COLO829 (cell line): ENCODE measurements at places on chromosomes 16 and 17.

- no peak for DNase-seq
Observed at GRCh38 chr17:12643822-12644221, 21.9 kb upstream of the MYOCD start.

- no peak for DNase-seq
Observed at GRCh38 chr16:72312828-72313227, 140.9 kb upstream of the PMFBP1 start.

GRCh38 chr17:75684249-75684648 lies 17.1 kb downstream of the SAP30BP start:
- DNase-seq, result no peak

DNA sequence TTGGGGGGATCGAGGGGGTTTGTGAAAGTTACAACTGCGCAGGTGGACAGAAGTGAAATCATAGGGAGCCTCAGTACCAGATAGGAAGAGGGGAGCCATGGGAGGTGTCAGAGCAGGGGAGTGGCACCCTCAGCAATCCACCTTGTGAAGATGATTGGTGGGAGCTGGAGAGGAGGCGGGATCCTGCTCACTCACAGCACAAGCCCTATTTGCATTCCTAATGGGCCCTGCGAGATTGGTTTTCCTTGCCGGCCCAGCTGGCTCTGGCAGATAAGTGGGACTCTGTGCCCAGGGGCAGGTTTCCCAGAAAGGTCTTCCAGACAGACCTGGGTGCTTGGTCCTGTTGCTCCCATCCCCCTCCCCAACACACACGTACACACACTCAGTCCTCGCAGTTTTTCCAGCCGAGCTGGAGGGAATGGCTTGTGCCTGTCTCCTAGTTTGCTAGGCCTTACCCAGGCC lies 9.4 kb downstream of the WNT3 start:
- DNase-seq, result no peak

DNA sequence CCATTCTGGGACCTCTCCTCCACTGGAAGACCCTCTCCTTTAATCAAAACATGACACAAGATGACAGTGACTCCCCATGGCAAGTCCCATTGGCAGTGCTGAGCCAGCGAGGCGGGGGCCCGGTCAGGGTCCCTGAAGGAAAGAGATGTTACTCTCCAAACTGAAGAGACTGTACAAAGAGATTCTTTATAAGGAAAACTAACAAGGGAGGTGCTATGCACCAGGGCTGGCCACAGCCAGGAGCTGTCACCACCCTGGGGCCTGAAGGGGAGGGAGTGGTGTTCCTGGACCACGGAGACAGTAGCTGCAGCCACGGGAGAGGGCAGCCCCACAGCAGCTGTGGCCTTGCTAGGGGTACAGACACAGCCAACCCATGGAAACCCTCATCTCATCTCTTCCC lies 123.1 kb downstream of the XYLT1 start:
- DNase-seq, result no peak

DNA sequence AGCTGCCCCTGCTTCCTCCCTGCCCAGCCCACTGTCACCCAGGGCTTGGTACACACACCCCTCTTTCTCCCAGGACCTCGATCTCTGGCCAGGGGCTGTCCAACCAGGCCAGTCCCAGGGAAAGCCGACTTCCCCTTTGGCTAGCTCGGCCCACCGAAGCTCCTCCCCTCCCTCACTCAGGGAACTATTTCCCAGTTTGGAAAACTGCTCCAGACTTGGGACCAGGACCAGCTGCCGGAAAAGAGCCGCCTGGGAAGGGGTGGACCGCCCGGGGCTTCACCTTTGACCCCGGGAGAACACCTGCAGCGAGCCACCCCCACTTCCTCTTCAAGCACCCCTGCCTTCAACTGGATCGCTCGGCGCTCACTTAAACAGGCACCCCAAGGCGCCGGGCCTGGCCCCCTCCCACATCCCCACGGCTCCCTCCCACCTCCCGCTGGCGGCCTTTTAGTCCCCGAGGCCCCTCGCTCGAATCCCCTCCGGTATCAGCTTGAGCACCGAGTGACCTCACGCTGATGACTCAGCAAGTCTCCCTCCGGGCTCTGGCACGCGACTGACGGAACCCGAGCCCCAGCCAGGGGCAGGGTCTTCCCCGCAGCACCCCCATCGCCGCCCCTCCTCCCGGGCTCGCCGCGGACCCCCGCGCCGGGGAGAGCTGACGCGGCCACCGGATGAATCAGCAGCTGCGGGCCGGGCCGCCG lies 934 bp downstream of the MAFG start:
- DNase-seq, result peak; percentile 43

GRCh38 chr17:49861150-49861884 lies 13.4 kb upstream of the TAC4 start:
- peak; percentile 38 for DNase-seq

GRCh38 chr17:74008196-74008595 lies 195.3 kb upstream of the RPL38 start:
- peak; percentile 27 for DNase-seq

DNA sequence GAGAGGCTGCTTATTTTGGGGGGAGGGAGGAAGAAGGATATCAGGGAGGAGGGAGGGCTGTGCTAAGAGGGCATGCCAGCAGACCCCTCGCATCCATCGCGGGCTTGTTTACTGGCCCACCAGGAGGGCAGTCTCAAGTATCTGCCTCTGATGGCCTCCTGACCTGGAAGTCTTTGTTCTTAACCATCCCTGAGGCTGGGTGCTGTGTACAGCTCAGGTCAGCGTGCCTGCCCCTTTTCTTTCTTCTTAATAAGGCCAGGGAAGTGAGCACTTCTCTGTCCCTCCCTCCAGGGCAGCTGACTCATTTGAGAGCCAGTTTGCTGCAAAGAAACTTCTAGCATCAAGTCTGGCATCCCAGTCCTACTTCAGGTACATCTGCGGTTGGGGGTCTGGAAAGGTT lies 157.0 kb downstream of the CCDC182 start:
- DNase-seq, result no peak

- DNase-seq, result no peak
Observed at GRCh38 chr17:49624896-49625295, 49.2 kb downstream of the NXPH3 start.

DNA sequence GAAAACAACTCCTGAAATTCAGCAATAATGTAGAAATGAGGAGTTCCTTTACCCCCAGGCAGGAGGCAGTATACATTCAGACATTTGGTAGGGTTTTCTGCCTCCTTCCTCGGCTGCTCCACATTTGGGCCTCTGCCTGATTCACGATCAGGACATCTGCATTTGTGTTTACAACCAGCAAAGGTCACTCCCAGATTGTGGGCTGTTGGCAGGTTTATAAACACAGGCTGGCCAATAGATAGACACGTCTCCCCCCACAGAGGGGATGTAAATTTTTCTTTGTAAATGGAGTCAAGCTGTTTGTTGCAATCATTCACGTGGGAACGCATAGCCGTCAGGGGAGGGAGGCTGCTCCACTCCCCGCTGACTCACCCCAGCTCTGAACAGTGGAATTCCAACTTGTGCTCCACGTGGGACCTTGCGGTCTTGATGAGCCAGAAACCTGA lies 252.1 kb upstream of the N4BP1 start:
- DNase-seq, result no peak

DNA sequence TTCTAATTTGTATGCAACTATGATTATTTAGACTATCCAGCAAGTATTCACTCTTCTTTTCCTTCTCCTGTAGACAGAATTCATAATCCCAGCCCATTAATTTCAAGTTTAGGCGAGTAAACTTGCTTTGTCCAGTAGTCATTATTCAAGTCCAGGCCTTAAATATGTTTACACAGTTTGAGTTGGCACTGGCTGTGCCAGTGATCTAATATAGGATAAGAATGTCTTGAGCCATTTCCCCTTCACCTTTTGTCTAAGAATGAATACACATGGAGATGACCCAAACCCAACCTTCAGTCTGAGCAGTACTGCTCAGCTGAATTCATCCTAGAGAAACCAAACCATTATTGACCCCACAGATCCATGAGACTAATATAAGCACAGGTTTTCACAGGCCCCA lies 930.4 kb upstream of the CDH8 start:
- no peak for DNase-seq

DNA sequence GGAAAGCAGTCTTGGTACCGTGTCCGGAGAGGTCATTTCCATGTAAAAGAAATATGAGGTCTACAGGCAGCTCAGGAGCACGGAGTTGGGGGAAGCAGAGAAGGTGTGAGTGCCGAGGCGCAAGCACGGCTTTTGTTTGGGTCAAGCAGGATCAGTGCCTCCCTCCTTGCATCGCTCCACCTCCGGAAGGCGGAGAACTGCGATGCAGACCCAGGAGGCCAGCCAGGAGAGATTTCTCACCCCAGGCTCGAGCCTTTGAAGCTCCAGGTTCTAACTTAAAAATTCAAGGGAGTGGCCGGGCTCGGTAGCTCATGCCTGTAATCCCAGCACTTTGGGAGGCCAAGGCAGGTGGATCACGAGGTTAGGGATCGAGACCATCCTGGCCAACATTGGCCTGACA lies 25.0 kb downstream of the NAA60 start:
- DNase-seq, result no peak

DNA sequence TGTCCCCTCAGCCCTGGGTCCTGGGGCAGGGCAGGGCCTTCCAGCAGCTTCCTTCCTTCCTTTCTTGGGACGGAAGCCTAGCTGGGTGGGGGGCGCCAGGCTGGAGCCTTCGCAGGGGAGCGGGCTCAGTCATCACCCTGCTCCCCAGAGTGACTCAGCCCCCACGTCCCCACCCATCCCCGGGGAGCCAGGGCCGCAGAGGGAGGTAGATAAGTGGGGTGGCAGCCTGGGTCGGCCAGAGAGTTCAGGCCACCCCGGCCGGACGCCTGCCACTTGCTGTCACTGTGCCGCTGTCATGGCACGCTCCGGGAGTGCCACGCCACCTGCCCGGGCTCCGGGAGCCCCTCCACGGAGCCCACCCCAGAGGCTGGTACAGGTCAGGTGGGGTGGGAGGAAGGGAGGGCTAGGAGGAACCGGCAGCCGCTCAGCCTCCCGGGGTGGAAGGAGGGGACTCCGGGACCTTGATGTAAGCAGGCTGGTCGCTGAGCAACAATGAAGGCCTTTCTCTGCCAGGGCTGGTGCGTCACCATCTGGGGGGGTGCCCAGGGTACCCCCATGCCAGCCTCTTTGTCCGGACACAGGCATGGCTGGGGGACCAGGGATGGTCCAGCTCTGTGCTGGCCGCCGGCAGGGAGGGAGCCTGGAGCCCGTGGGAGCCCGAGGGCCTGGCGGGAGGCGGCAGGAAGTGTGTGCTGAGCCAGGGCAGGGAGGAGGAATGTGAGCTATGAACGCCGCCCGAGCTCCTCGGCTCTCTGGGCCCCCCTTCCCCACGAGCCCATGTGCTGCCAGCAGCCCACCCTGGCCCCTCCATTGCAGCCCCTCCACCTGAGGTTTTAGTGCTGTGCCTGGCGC lies 6.6 kb downstream of the NHERF2 start:
- no peak for DNase-seq

GRCh38 chr17:70047619-70048419 lies 27.2 kb upstream of the KCNJ16 start:
- DNase-seq, result no peak

GRCh38 chr17:43367737-43368242 lies 31.0 kb upstream of the ARL4D start:
- peak; percentile 85 for DNase-seq

- no peak for DNase-seq
Observed at GRCh38 chr17:40364906-40365305, 369 bp upstream of the GJD3 start.

DNA sequence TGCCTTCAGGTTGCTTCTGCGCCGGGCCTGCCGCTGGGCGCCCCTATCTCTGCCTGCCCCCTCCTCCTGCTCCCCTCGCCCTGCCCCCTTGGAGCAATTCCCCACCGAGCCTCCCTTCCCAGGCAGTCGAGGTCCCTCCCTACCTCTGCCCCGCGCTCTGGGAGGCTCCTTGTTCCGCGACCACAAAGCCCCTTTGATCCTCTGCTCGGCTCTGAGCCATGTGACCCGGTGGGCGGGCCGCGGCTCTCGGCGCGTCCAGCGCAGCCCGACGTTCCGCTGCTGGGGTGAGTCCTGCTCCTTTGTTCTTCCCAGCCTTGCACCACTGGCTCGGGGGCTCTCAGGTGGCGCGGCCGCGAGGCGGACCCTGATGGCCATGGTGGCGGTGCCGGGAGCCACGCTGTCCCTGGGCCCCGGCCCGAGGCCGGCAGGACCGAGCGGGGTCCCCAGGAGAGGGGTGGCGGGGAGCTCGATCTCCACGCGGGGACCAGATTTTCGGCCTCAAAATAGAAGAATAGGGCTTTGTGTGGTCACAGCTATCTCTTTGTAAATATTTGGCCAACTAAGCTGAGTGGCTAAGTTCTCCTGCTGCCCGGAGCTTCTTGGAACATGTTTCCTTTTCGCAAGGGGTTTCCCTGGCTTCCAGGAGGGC lies 310.6 kb downstream of the SEC14L1 start:
- peak; percentile 93 for DNase-seq

GRCh38 chr17:34917381-34917780 lies 43.9 kb downstream of the CCT6B start:
- no peak for DNase-seq

DNA sequence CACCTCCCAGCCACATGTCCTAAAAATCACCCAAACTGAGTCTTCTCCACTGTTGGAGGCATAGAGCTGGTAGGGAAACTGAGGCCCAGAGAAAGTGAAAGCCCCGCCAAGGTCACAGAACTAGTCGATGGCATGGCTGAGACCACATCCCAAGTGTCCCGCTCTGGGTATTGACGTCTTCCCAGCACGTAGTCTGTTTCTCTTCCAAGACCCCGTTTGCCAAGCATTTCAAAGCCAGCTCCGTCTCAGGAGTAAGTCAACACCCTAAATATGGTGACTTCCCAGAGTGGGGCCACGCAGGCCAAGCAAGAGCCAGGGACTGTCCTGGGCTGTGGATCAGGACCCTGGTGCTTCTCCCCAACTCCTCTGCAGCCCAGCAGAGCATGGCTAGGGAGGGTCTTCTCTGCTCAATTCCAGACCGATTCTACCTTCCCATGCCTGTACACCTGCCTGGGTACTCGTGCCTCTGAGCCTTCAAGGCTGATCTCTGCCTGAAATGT lies 19.7 kb downstream of the PITPNM3 start:
- no peak for DNase-seq

GRCh38 chr16:78390092-78390491 lies 290.6 kb downstream of the WWOX start:
- DNase-seq, result no peak
